ENCODE measurements at places on chromosomes 12 and 14.

- no peak for DNase-seq
Measured at GRCh38 chr14:78345131-78345744, 175.1 kb downstream of the NRXN3 start.

- DNase-seq, result no peak
Measured at GRCh38 chr12:15732341-15733061, 56.7 kb downstream of the EPS8 start.

DNA sequence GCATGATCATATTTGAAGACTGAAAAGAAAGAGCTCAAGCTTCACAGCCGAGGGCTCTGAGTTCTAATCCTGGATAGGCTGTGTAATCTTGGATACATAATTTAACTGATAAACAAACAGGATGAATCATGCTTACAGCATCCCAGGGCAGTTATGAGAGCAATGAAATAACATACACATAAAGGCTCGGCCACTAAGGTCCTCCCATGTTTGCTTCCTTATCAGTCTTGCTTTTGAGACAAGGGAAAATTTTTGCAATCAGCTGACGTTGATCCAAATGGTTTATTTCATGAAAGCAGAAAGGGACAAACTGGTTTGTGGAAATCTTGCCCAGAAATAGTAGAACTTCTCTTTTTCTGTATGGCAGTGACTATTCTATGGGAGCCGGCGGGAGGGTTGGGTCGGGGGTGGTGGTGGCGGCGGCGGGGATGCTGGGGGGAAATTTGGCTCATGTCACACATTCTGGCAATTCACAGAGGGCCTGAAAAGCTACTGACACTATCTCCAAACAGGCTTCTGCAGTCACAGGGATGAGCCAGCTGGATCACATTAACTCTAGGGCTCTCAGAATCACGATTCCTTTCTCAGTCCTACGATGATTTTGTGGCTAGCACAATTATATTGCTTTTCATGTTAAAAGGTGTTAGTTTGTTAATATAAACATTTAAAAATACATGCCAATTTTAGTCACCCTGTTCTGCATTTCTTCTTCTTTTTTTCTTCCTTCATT lies 124.5 kb downstream of the SLC8A3 start:
- no peak for DNase-seq

DNA sequence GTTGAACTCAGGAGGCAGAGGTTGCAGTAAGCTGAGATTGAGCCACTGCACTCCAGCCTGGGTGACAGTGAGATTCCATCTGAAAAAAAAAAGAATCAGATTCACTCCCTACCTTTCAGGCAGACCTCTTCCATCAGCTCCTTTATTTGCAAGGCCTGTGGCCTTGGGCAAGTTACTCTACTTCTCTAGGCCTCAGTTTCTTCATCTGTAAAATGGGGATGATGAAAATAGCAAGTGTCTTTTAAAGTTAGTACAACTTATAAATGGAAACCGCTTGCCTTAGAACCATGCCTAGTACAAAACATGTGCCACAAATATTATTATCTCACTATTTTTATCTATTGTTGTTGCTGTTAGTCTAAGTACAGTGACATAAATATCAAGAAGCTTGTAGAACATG lies 84.3 kb downstream of the STAB2 start:
- DNase-seq, result no peak

DNA sequence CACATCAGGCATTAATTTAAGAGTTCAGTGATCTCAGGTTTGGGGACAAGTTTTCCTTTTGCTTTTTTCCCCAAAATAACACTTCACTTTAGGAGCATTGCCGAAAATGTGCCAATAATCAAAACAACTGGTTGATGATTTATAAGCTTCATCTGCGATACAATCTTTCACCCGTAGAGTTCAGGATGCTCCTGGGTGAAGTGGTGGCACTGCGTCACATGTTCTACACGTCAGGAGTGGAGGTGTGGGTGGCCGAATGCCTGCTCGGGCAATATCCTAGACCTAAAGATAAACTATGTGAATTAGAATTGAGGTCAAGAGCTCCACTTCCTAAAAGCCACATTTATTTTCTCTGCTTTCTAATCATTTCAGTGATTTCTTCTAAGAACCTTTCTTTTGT lies 70.9 kb upstream of the DICER1 start:
- DNase-seq, result no peak

DNA sequence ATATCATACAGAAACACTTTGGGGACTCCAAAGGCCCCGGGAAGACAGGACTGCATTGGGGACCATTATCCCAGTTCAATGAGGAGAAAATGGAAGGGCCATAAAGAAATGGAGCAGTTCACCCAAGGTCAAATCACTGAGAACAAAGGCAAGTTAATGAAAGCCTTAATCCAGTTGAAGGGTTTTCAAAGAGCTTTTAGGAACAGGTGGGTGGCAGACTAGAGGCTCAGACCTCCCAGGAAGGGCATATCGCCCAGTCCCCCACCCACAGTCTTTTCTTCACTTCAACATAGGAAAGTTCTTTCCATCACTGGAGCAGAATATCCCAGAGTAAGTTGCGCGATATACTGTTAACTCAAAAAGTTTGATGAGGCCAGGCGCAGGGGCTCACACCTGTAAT lies 136.1 kb upstream of the CCND2 start:
- no peak for DNase-seq

GRCh38 chr14:94040796-94041195 lies 14.7 kb downstream of the OTUB2 start:
- no peak for DNase-seq

- DNase-seq, result no peak
Measured at GRCh38 chr14:58368956-58369355, 26.8 kb upstream of the TOMM20L start.

All from stimulated activated CD4-positive, alpha-beta T cell treated with anti-CD3 and anti-CD28 coated beads, TNF-alpha, amount 100 ng/mL, for 4 hours (primary cell).